ENCODE measurements at places on chromosomes 6 and 20.
A peak's percentile ranks its signal among the peaks of the same experiment; 100 is the strongest.

- DNase-seq, result no peak
Measured at GRCh38 chr20:38190936-38191371, 25.9 kb upstream of the TGM2 start.

- no peak for DNase-seq
Measured at GRCh38 chr6:134375220-134375580, 57.3 kb upstream of the SGK1 start.

- DNase-seq, result peak; percentile 6
Measured at GRCh38 chr6:136446579-136447187, 103.5 kb downstream of the MAP7 start.

- no peak for DNase-seq
Measured at GRCh38 chr6:134593442-134593841, 275.5 kb upstream of the SGK1 start.

DNA sequence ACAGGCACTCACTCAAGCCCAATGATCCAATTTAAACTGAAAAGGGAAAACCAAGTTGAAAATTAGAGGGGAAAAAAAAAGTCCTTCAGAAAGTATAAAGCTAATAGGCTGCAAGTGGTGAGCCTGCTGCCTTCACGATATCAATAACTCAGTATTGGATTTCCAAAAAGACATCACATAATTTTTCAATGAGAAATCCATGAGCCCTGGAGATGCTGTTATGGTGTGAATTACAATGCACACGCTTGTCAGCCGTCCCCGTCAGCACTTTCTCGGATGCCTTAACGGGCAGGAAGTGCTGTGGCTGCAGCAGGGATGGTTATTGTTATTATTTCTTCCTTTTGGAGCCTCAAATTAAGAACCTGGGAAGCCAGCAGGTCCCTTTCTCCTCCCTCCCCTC lies 138.5 kb downstream of the DHX35 start:
- DNase-seq, result no peak

- peak; percentile 4 for DNase-seq
Measured at GRCh38 chr6:70270287-70271005, 32.4 kb downstream of the COL9A1 start.

All from kidney glomerular epithelial cell (primary cell).